ENCODE measurements at places on chromosomes 3 and 15.

- H3K36me3 ChIP-seq: no peaks in the 10 kb centered on the region
- H3K27ac ChIP-seq: no peak overlapping the region
- no peaks in the 10 kb centered on the region for H3K4me1 ChIP-seq
- DNase-seq: no peak
Observed at GRCh38 chr3:146550743-146551510, 6.5 kb upstream of the PLSCR1 start.

GRCh38 chr3:195270079-195270816 is 711 bp downstream of the XXYLT1 start:
- no peaks in the 10 kb centered on the region for H3K27me3 ChIP-seq
- peaks cover 21% of the 10 kb centered on the region for H3K4me1 ChIP-seq
- peak overlapping the region; percentile 84 for H3K27ac ChIP-seq

DNA sequence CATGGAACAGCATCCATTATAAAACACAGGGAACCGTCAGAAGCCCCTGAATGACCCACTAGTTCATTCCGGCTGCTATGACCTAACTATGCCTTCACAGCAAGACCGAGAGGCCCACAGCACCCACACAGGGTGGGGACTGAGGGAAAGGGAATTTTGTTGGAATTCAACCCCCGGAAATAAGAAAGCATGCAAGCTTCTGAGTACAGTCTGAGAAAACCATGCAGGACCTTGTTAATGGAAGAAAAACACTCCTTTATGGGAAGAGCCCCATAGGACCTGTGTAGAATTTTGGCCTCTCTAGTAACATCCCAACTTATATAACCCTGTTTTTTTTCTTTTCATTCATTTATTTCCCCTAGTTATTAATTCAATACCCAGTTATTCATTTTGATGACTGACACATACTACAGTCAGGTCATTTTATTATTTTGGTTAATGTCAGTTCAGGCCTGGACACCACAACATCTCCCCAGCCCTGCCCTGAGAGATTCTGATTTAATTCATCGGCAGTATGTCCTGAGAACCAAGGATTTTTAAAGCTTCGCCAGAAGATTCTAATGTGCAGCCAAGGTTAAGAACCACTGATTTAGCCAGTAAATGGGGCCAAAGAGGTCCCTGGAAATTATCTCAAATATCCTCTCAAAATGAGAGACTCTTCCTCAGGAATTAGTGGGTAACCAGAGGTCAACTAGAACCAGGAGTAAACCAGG is 231.6 kb upstream of the GOLGA6L4 start:
- DNase-seq: no peak
- no peaks in the 10 kb centered on the region for H3K36me3 ChIP-seq
- no peak overlapping the region for H3K4me3 ChIP-seq
- no peak overlapping the region for H3K27ac ChIP-seq
- peaks cover 2% of the 10 kb centered on the region for H3K4me1 ChIP-seq

DNA sequence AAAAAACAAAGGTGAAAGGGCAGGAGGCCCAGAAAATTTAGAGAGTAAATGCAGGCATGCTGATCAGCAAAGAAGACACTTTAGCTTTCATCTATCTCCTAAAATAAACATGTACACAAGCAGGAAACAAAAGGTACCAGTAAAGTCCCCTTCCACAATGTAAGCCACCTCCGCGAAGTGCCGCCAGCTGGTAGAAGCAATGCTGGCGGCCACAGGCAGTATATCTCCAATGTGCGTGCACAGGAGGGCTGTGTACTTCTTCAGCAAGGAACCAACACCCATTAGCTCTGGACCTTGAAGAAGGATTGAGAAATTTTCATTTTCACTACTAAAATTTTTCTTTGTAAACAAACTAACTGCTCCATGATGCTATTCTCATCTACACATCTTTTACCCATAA is 75.4 kb downstream of the HERC2 start:
- no peak overlapping the region for H3K4me3 ChIP-seq
- H3K27ac ChIP-seq: no peak overlapping the region
- DNase-seq: no peak
- H3K4me1 ChIP-seq: no peaks in the 10 kb centered on the region
- H3K36me3 ChIP-seq: peaks cover 53% of the 10 kb centered on the region

- H3K27me3 ChIP-seq: no peaks in the 10 kb centered on the region
- no peak overlapping the region for H3K4me3 ChIP-seq
- DNase-seq: no peak
- H3K36me3 ChIP-seq: no peaks in the 10 kb centered on the region
- H3K27ac ChIP-seq: no peak overlapping the region
Observed at GRCh38 chr3:108487439-108487838, 23.0 kb downstream of the MYH15 start.

- no peak overlapping the region for H3K4me3 ChIP-seq
- H3K36me3 ChIP-seq: no peaks in the 10 kb centered on the region
- no peak for DNase-seq
- H3K27ac ChIP-seq: no peak overlapping the region
Observed at GRCh38 chr3:168312984-168313383, 217.3 kb upstream of the GOLIM4 start.

- H3K27me3 ChIP-seq: peaks cover 2% of the 10 kb centered on the region
- H3K4me3 ChIP-seq: no peak overlapping the region
- DNase-seq: no peak
- no peaks in the 10 kb centered on the region for H3K36me3 ChIP-seq
- H3K27ac ChIP-seq: no peak overlapping the region
Observed at GRCh38 chr15:40233727-40234577, 4.9 kb upstream of the PAK6 start.

DNA sequence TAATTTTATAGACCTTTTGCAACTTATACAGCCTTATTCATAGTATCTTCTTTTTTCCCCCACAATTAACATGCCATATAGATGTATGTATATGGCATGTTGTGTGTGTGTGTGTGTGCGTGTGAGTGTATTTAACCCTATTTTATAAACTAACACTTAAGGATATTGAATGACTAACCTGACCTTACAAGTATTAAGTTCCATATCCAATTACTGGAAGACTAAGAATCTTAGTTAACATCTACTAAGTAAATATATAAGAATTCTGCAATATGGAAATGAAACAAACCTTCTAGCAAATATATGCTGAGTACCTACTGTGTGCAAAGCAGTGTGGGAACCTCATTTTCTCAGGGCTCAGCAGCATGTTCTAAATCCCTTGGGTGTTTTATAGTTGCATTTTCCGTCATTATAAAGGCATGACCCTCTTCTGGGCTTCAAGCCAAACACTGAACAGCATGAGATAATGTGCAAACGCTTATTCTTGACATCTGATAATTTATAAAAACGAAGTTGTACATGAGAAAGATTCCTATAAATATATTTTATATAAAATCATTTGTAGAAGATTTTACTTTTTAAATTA is 105.5 kb downstream of the NLGN1 start:
- DNase-seq: no peak
- H3K4me1 ChIP-seq: no peaks in the 10 kb centered on the region
- no peak overlapping the region for H3K27ac ChIP-seq
- no peaks in the 10 kb centered on the region for H3K27me3 ChIP-seq

- DNase-seq: no peak
- H3K36me3 ChIP-seq: no peaks in the 10 kb centered on the region
- peak overlapping the region; percentile 74 for H3K4me3 ChIP-seq
- H3K27me3 ChIP-seq: no peaks in the 10 kb centered on the region
Observed at GRCh38 chr3:71064291-71064955, 519.1 kb downstream of the FOXP1 start.

DNA sequence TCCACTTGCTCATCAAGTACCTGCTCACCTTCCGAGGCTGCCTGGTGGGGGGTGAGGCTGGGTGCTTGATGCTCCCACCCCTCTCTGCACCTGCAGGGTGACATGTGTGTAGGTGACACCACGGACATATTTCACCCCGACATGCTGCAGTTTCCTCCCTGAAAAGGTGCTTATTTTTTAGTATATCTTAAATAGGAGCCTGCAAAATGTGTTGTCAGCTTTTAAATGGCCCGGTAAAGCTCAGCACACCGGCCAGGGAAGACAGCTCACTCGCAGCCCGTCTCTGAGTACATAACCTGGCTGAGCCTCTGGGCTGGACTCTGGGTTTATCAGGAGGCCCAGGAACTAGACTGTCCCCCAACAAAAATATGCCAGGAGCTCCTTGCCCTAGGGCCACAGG is 89.3 kb upstream of the LINGO1 start:
- H3K27ac ChIP-seq: no peak overlapping the region
- H3K27me3 ChIP-seq: no peaks in the 10 kb centered on the region
- H3K4me3 ChIP-seq: no peak overlapping the region
- no peak for DNase-seq
- H3K4me1 ChIP-seq: no peaks in the 10 kb centered on the region

DNA sequence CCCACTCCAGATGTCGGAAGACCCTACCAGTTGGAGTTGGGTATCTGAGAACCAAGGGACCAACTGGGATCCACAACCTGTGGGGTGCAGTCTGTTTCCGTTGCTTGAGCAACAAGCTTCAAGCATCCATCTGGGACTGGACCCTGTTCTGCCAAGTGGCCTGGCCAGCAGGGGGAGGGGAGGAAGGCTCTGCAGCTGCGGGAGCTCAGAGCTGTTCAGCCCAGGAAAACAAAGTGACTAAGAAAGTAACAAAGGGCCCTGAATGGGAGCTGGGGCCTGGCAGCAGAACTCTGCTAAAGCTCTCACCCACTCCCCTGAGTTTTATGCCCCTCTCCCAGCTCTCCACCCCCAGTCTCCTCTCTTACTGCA is 2.7 kb downstream of the TYRO3 start:
- DNase-seq: no peak
- no peaks in the 10 kb centered on the region for H3K27me3 ChIP-seq
- H3K27ac ChIP-seq: no peak overlapping the region
- no peak overlapping the region for H3K4me3 ChIP-seq
- no peaks in the 10 kb centered on the region for H3K36me3 ChIP-seq
- peaks cover 11% of the 10 kb centered on the region for H3K4me1 ChIP-seq

DNA sequence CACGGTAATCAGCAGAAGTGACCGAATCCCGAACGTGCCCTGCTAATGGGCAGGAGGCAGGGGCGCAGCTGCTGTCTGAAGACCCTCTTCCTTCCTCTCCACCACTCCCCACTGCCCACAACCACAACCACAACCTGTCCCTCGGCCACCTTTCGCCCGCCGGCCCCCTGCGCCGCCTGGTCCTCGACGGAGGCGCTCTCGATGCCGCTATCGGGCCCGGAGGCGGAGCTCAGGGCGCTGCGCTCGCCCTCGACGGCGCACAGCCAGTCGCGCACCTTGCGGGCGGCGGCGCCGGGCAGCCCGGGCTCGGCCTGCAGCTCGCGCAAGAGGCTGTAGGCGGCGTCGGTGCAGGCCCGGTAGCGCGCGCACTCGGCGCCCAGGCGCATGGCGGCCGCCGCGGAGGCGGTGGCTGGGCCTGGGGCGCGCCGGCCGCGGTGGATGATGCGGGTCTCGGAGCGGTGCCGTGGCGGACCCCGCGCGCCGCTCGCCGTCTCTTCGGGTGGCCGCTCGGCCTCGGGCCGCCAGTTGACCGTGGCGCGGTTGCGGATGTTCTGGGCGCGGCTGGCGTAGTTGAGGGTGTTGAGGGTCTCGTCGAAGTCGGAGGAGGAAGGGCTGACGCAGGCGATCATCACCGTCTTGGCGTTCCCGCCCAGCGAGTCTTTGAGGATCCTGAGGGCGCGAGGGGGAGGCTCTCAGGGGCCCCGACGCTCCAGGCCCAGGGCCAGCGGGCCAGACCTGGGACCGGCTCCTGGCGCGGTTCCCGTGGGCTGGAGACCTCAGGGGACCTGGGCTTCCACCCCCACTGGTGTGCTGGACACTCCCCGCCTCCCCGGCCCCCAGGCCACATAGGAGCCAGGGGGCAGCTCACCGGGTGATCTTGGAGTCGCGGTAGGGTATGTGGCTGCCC is 6.9 kb downstream of the KIF7 start:
- H3K36me3 ChIP-seq: no peaks in the 10 kb centered on the region
- H3K4me3 ChIP-seq: no peak overlapping the region
- DNase-seq: no peak
- no peak overlapping the region for H3K27ac ChIP-seq
- peaks cover 3% of the 10 kb centered on the region for H3K4me1 ChIP-seq
- H3K27me3 ChIP-seq: no peaks in the 10 kb centered on the region

DNA sequence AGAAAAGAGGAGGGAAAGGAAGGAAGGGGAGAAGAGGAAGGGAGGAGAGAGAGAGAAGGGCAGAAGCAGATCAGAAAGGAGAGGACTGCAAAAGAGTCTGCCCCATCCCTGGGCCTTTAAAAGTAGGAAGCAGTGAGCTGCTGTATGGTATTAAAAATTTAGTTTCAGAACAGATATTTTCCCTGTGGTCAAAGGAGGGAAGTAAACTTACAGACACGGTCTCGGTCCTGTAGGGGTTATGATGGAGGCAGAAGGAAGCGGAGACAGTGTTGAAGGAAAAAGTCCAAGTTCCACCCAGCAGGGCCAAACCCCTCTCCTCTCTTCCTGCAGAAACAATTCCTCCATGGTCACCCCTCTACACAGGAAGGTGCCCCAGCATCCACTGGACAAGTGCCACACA is 122.0 kb upstream of the PROK2 start:
- no peaks in the 10 kb centered on the region for H3K27me3 ChIP-seq
- no peaks in the 10 kb centered on the region for H3K36me3 ChIP-seq
- no peak for DNase-seq
- peaks cover 20% of the 10 kb centered on the region for H3K4me1 ChIP-seq
- no peak overlapping the region for H3K27ac ChIP-seq

DNA sequence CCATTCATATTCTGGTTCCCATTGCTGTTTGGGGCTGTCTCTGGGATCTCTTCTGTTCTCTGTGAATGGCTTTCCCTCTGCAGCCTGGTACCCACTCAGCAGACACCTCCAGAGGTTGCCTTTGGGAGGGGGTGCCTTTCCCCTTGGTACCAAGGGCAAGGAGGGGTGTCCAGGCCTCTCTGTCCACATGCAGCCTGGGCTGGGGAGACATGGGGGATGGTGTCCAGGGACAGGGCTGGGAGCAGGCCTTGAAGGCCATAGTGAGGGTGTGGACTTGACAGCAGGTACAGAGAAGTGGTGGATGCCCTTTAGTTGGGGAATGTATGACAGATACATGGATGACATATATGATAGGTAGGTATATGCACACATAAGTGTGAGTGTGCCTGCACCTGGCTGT is 83.7 kb downstream of the PLXNA1 start:
- H3K4me1 ChIP-seq: no peaks in the 10 kb centered on the region
- no peaks in the 10 kb centered on the region for H3K36me3 ChIP-seq
- H3K27me3 ChIP-seq: no peaks in the 10 kb centered on the region
- no peak overlapping the region for H3K27ac ChIP-seq
- no peak for DNase-seq
